Neural crest cell (in vitro differentiated cells): ENCODE measurements at places on chromosomes 1 and 21.

DNA sequence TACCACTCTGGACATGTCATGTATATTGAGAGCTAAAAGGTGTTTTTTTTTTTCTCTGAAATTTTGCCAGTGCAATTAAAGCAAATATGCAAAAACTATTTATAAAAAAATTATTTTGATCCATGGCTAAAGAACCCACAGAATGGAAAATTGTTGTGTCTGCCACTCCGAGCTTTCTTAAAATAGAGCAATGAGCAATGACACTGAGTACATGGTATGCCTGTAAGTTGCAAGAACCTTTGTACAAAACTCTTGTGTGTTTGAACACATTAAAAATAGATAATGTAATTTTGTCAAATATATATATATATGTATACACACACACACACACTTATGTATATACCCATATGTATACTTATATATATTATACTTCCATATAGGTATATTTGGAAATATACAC lies 1530.9 kb upstream of the B3GALT2 start:
- no peak for DNase-seq

GRCh38 chr21:37622755-37623154 lies 256.2 kb downstream of the DYRK1A start:
- DNase-seq = no peak

DNA sequence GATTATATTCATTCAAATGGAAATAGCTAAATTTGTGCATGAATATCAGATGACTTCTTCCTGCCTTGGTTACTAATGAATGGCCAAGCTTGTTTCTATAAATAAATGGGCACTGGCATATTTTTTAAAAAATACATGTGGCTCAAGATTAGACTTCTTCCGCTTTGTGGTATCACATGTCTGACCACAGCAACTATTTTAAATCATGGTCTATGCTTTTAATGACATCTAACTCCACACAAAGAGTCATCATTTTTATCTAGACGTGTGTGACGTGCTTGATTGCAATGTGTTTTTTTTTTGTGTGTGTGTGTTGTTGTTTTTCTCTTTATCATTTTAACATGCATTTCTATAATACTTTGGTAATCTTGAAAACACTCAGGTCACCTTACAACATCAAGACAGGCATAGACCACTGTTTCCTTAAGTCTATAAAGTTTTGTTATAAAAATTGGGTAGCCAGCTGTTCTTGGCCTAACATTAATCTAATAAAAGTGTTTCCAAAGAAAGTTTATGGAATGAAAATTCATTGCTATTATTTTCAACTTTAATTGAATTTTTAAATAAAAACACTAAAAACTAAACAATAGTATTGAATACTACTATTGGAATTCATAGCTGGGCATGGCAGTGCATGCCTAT lies 29.5 kb downstream of the RGS1 start:
- no peak for DNase-seq

- no peak for DNase-seq
Observed at GRCh38 chr1:114334297-114334696, 176.7 kb downstream of the TRIM33 start.

GRCh38 chr1:221137666-221138065 lies 258.4 kb downstream of the HLX start:
- DNase-seq = no peak

DNA sequence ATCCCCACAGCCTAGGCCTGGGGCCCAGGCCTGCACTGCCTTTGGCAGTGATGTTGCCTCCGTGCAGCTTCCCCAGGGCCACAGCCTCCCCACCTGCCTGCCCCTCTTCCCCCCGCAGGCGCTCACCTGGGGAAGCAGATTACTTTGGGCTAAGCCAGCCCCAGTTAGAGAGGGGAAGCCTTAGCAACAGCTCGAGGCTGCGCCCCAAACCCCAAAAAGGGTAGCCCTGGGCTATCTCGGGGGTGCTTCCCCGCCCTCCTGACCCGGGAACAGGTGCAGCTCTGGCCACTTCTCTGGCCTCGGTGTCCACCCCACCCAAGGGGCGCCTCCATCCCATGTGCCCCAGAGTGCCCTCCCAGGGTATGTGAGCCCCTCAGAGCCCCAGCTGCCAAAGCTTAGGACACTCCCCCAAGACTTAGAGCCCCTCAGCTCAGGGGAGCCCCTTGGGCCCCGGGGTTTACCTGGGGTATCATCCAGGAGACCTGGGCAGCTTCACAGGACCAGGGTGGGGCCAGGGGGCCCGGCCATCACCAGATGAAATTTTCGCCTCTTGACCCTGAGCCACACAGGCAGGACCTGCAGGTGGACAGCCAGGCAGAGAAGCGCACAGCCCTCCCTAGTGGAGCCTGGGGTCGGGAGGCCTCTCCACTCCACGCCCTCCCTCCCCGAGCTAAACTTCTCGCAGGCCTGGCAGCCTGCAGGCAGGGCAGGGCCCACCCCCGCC lies 3.3 kb upstream of the TTC34 start:
- DNase-seq = no peak

DNA sequence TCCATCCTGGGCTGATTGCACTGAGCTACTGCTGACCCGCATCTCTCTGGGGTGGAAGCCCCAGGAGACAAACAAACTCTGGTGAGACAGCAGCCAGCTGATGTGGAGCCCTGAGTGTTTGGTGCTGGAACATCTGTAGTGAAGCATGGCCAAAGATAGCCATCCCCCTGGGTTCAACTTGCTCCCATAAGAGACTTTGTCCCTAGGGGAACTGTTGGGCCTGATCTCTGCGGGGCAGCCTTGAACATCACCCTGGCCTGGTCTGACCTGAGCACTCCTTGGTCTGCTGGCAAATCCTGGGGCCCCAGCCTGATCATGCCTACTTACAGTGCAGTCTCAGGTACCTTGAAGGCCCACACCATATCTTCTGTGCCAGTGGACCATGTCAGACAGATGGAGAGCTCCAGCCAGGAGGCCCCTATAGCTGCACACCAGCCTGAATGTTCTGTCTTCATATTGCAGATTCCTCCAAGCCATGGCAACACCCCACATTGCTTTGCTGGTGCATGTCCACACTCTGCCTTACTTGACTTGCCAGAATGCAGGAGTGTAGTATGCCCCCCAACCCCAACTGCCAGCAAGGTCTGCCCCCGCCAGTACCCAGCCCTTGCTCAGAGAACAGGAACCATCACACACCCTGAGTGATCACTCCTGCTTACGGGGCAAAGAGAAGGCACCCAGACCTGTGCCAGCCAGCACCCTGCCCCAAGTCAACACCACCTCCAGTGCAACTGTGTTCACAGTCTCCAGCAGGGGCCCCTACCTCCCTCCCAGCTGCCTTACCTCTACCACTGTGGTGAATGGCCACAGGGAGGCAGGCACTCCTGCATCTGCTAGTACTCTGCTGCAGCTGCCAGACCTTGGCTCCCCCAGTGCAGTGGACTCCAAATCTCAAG lies 690.5 kb upstream of the NR5A2 start:
- DNase-seq = no peak

- DNase-seq = no peak
Observed at GRCh38 chr1:21867451-21867996, 55.5 kb downstream of the LDLRAD2 start.

DNA sequence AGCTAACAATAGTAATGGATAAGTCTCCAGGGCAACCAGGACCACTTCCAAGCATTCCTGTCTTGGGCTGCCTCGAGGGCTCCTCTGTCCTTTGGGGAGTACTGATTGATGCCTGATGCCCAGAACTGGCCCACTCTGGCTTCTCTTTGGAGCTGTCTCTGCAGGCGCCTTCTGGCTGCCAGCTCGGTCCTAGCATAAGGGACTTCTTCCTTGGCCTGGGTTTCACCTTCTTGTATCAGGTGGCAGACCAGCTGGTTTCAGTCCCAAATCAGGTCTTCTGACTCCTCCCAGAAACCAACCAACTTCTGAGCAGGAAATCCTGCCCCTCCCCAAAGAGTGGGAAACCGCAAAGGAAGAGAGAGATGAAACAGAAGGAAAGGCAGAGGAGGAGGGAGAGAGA lies 10.6 kb downstream of the G0S2 start:
- no peak for DNase-seq

GRCh38 chr1:186255266-186255665 lies 119.8 kb downstream of the TPR start:
- DNase-seq = no peak

DNA sequence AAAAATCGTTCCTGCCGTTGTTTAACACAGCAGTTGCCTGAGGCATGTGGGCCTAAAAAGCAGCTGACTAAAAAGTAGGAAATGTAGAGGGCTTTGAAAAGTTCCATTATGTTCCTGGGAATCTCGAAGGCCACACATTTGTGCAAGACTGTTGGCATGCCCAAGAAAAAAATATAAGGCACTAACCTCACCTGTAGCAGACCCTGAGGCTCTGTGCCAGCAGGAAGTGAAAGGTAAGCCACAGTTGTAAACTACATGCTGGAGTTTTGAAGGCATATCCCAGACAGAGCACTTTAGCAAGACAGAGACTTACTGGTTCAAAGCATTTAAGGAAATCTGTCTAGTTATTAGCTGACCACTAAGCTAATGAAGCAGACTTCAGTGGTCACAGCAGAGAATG lies 52.7 kb downstream of the TRMT1L start:
- DNase-seq = no peak

- DNase-seq = no peak
Observed at GRCh38 chr1:20248971-20249612, 41.6 kb upstream of the VWA5B1 start.
